ENCODE measurements at places on chromosomes 3 and 15.

GRCh38 chr3:2861120-2861519 lies 249.1 kb downstream of the IL5RA start:
- no peak for DNase-seq

GRCh38 chr3:104746056-104746455 lies 620.7 kb upstream of the ALCAM start:
- no peak for DNase-seq

- no peak for DNase-seq
Observed at GRCh38 chr3:136844724-136845123, 17.3 kb upstream of the NCK1 start.

DNA sequence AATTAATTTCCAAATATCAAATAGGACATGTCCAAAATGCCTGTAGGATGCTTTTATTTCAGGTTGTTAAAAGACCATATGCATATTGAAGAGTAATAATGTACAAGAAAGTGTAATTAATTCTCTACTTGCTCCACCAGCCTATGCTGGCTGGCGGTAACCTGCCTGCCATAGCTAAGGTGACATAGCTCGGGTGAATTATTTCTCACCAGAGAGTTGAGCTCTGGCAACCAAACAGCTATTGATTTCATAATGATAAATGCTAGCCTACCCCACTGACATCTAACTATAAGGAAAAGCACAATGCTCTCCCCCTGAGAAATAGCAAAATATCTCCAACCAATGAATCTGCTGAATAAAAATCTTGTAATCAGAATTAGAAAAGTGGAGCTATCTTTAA lies 48.9 kb downstream of the GADL1 start:
- no peak for DNase-seq

GRCh38 chr3:48599077-48599501 lies 4.0 kb upstream of the COL7A1 start:
- DNase-seq = no peak

GRCh38 chr15:80207887-80208286 lies 44.1 kb downstream of the CTXND1 start:
- no peak for DNase-seq

DNA sequence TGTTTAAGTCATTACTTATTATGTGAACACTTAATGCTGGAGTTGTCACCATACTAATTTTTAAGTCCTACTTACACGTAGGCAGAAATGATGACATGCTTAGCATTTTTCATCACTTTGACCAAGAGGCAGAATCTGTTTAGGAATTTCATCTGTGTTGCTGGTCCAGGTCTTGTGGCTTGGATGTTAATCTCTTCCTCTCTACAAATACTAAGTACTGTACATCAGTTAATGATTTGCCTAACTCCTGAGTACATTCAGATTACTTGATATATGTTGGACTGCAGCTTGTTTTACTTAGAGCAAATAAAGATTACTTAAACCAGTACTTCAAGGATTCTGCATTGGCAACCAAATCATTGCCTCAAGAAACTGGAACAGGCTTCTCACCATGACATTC lies 8.6 kb downstream of the SNRK start:
- no peak for DNase-seq

GRCh38 chr15:101451846-101452245 lies 37.7 kb downstream of the PCSK6 start:
- DNase-seq = no peak

DNA sequence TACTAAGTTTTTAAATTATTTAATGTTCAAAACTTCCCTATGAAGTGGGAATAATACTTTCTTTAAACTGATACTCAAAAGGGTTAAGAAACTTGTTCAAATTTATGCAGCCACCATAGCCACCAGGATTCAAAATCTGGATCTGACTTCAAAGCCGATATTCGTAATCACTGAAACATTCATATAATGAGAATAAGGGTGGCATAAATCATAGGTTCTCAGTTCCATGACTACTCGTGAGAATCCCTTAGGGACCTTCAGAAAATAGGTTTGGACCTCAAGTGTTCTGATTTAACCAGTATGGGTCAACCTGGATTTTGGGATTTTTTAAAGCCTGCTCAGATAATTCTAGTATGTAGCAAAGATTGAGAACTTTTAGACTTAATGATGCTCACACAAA lies 160.6 kb downstream of the RBMS3 start:
- DNase-seq = no peak

DNA sequence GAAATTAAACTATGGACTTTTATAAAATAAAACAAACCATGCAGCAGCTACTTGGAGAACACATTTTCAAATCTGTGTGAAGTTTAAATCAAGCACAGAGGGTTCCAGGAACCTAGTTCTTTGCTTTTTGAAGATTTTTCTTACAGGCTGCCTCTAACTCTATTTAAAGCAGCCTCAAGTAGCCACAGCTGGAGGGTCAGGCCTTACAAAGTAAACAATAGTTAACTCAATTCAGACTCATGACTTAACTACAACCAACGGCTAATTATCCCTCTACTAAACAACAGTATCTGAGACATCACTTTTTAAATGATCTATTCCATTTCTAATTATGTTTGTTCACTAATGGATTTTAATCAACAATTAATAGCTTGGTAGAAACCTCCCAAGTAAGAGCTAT lies 9.8 kb downstream of the LRIG1 start:
- DNase-seq = no peak

GRCh38 chr15:39788800-39789565 lies 6.3 kb upstream of the FSIP1 start:
- DNase-seq = no peak

DNA sequence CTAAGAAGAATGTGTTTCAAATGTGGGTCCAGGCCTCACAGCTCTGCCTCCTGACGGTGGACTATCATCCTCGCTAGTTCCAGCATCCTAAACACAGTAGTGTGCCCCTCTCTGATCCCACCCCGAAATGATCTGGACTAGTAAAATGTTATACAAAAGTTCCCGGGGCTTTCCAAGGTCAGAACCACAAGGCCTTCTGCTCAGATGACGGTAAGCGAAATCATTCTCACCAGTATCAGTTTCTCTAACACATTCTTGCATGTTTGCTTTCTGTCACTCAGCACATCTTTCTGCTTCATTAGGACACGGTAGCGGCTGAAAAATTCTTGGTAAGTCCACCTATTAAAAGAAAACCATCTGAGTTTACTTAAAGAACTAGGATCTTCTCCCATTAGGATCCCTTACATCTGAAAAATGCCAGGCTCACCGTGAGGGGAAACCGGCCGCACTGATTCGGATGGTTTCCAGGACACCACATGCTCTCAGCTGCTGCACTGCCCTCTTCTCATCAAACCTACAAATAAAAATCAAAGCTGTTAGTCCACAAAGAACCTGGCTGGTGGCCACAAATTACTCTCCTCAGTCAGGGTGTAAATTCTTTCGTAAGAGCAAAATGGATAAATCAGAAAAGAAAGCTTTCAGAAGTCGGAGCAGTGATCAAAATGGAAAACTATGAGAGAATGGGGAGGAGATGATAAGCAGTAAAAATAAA lies 83.9 kb upstream of the MYO5C start:
- no peak for DNase-seq

DNA sequence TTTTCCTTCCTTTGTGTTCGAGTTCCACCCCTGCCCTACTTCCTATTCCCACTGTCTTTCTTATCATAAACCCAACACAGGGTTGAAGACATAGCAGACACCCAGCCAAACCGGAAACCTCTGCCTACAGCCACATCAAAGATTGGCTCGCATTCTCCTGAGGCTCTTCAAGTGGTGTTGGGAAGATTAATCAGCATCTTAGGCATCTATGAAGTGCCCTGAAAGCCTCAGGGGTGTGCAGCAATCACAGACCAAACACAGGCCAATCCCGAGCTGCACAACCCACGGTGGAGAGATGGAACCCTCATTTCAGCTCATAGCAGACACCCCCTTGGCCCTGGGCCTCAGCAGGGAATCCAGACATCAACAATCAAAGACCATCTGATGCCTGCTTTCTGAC lies 255.9 kb downstream of the XXYLT1 start:
- no peak for DNase-seq

All from H4 (cell line).